ENCODE measurements at places on chromosomes 2 and 18.
A peak's percentile ranks its signal among the peaks of the same experiment; 100 is the strongest.

GRCh38 chr2:170354388-170354787, 176.4 kb downstream of the MYO3B start:
- no peak for DNase-seq

DNA sequence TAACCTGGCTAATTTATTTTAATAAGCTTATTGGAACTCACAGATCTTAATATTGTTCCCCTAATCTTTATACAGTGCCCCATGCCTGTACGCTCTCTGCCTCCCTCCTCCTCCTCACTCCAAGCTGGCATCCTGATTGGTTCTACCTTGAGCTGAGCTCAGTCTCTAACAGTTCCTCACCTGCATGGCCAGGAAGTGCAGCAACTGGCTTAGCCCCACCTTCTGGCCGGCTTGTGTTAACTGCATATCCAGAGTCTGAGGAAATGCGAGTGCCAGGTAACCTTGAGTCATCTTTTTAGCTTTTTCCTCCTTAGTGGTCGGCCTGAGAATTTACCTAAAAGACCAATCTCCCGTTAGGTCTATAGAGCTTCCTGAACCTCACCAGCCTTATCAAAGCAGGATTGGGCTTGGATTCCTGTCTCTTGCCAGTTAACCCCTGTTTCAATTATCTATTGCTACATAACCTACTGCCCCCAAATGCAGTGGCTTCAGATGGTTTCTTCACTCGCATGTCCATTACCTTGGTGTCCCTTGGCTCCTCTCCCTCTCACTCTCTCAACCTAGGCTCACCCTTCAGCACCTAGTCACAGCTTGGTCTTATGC, 89.5 kb upstream of the STK39 start:
- DNase-seq = peak; percentile 46

- DNase-seq = no peak
Observed at GRCh38 chr2:204726831-204727230, 181.6 kb downstream of the PARD3B start.

DNA sequence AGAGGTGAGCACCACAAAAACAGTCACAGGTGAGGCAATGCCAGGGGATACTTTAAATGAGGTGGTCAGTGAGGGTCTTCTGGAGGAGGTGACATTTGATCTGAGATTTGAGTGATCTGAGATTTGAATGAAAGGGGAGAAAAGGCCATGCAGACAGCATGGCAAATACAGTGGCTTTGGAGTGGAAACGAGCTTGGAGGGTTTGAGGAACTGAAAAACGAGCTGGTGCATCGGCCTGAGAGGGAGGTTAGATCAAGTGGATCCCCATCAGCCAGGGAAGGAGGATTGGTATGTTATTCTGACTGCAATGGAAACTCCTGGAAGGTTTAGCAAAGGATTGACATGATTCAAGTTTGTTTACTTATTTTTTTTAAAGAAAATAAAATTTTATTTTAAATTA, 245.1 kb downstream of the KCNS3 start:
- no peak for DNase-seq

- no peak for DNase-seq
Observed at GRCh38 chr2:19759880-19760279, 141.9 kb downstream of the TTC32 start.

- no peak for DNase-seq
Observed at GRCh38 chr2:145108361-145108778, 588.5 kb upstream of the ZEB2 start.

GRCh38 chr18:35693829-35694228, 112.3 kb downstream of the GALNT1 start:
- no peak for DNase-seq

GRCh38 chr2:223166983-223167650, 115.1 kb downstream of the KCNE4 start:
- no peak for DNase-seq
